ENCODE measurements at places on chromosomes 4 and X. TPM values are rescaled to one million over a fixed set of nuclear protein-coding genes. Genes with fewer than 3 reads are reported as not detected.

Gene PAK3
- 1.6 TPM for total RNA-seq

DNA sequence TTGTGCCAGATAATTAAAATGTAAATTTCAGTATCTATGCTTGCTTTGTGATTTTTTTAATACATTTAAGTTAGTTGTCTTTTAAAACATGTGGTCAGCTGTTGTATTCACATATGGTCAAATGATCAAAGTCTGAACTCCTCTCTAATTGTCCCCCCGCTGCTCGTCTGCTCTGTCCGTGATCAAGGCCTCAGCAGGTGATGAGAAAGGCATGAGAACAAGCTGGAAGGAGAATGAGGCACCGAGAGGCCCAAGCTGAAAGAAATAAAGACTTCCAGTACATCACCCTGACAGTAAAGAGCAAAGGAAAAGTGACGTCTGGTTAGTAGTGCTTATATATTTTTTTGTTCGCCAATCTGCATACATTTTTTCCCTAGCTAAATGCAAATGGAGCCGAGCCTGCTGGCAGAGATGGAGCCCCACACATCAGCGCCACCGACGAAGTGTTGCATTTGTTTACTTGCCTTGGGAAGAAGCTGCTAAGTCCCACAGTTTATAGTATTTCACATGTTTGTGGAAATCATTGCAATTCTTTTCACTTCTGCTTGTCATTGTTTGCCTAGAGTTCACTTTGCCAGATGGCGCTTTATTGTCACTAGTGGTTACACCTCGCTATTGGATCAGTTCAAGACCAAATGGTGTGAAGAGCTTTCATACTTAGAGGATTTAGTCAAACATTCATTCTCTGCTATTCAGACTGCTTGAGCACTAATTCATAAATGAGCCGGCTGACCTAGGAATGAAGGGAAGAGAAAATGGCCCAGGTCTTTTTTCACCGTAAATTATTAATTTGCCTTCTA, 181.5 kb downstream of the ZIC3 start:
- H3K27me3 ChIP-seq = no peaks in the 10 kb centered on the region
- H3K4me1 ChIP-seq = no peaks in the 10 kb centered on the region
- no peak overlapping the region for H3K4me3 ChIP-seq
- no peak for DNase-seq
- H3K36me3 ChIP-seq = no peaks in the 10 kb centered on the region

DNA sequence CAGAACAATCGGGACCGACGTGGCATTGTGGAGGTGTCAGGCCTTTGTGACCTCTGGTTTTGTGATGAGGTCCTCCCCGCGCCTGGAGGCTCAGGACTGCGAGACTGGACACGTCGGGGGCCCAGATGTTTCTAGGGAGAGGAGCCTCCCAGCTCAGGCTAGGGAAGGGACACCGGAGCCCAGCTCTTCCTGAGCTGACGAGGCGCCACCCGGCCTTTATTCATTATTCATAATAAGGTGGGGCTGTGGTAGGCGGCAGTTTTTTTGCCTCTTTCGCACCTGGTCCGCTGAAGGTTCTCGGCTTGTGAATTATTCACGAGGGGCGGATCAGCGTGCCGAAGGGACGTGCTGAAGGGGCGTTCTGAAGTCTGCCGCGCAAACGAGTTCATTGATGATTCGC, 2.3 kb upstream of the UBA1 start:
- H3K27me3 ChIP-seq = no peaks in the 10 kb centered on the region
- H3K36me3 ChIP-seq = no peaks in the 10 kb centered on the region
- H3K4me3 ChIP-seq = peak overlapping the region; percentile 68
- peaks cover 26% of the 10 kb centered on the region for H3K4me1 ChIP-seq

DNA sequence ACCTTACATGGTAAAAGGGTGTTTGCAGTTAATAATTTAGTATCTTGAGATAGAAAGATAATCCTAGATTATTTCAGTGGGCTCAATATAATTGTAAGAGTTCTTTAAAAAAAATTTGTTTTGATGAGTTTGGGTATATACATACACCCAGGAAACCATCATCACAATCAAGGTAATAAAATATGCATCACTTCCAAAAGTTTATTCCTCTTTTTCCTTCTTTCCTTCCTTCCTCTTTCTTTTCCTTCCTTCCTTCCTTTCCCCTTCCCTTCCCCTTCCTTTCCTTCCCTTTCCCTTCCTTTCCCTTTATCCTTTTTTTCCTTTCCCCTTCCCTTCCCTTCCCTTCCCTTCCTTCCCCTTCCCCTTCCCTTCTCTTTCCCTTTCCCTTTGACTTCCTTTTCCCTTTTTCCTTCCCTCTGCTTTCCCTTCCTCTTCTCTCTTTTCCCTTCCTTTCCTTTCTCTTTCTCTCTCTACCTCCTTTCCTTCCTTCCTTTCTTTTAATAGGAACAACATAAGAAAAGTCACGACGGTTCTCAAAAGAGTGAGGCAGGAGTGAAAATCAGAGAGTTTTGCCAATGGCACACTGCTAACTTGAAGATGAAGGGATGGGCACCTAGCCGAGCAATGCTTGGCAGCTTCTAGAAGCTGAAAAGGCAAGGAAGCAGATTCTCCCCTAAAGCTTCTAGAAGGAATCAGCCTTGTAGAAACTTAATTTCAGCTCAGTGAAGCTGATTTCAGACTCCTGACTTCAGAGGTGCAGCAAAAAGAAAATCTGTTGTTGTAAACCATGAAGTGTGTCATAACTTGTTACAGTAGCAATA, 2050.2 kb upstream of the AGA start:
- no peaks in the 10 kb centered on the region for H3K27me3 ChIP-seq
- no peak for DNase-seq
- H3K4me1 ChIP-seq = no peaks in the 10 kb centered on the region
- no peak overlapping the region for H3K27ac ChIP-seq

DNA sequence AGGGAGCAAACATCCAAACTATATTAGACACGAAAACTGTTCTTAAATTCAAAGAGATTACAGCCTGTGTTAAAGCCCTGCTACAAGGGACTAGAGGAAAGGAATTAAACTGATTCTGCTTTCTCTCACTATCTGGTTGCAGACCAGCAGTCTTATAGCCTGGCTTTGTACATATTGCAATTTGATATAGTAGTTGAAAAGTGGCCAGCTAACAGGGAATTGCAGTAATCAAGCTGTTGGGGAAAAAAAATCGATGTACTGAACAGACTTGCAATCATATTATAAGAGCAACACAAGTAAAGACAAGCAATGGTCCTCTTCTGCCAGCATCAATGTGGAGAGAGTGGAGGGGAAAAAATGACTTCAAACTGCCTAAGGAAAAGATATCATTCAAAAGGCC, 364.4 kb upstream of the EPHA5 start:
- DNase-seq = no peak
- no peaks in the 10 kb centered on the region for H3K27me3 ChIP-seq
- no peaks in the 10 kb centered on the region for H3K4me1 ChIP-seq
- no peaks in the 10 kb centered on the region for H3K36me3 ChIP-seq
- no peak overlapping the region for H3K4me3 ChIP-seq

DNA sequence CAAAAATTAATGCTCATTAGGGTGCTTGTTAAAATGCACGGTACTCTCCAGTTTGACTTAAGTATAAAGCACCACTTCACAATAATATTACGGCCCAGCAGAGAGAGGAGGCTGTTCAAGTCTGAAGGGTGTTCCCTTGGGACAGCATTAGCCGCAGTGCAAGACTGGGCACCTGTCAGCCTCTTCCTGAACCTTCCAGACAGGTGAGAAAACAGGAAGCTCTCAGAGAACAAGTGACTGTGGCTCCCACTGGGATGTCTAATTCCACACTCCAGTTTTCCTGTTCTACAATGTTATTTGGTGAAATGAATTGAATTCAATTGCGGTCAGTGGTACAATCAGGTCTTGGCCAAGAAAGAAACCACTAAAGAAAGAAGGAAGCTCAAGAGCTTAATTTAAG, 414.4 kb downstream of the SMARCA1 start:
- H3K36me3 ChIP-seq = no peaks in the 10 kb centered on the region
- no peak overlapping the region for H3K27ac ChIP-seq
- H3K4me1 ChIP-seq = no peaks in the 10 kb centered on the region
- no peak for DNase-seq
- no peaks in the 10 kb centered on the region for H3K27me3 ChIP-seq
- H3K4me3 ChIP-seq = no peak overlapping the region

- H3K27ac ChIP-seq = peak overlapping the region; percentile 69
- H3K4me1 ChIP-seq = peaks cover 32% of the 10 kb centered on the region
These were observed 194.3 kb downstream of the SOWAHB start for GRCh38 chr4:76703676-76704075.
